ENCODE measurements at places on chromosomes 7 and 10. TPM values are rescaled to one million over a fixed set of nuclear protein-coding genes. Genes with fewer than 3 reads are reported as not detected.

- no peaks in the 10 kb centered on the region for H3K4me1 ChIP-seq
- no peaks in the 10 kb centered on the region for H3K27me3 ChIP-seq
- no peak overlapping the region for H3K4me3 ChIP-seq
- DNase-seq, result no peak
- H3K27ac ChIP-seq, result no peak overlapping the region
Observed at GRCh38 chr10:133405844-133406527, 12.0 kb downstream of the MTG1 start.

- no peak overlapping the region for H3K27ac ChIP-seq
- no peak for DNase-seq
- no peaks in the 10 kb centered on the region for H3K36me3 ChIP-seq
- no peaks in the 10 kb centered on the region for H3K27me3 ChIP-seq
- no peaks in the 10 kb centered on the region for H3K4me1 ChIP-seq
Observed at GRCh38 chr10:14017467-14017866, 313.3 kb downstream of the FRMD4A start.

- no peak for DNase-seq
- no peaks in the 10 kb centered on the region for H3K27me3 ChIP-seq
- no peaks in the 10 kb centered on the region for H3K36me3 ChIP-seq
- peaks cover 17% of the 10 kb centered on the region for H3K4me1 ChIP-seq
- H3K27ac ChIP-seq, result no peak overlapping the region
Observed at GRCh38 chr10:131727560-131727959, 173.2 kb upstream of the PPP2R2D start.

NPC1L1 gene
- 5.9 TPM for total RNA-seq

PKD2L1 gene
- total RNA-seq, result not detected

GRCh38 chr10:44416021-44416771 lies 31.3 kb upstream of the CXCL12 start:
- H3K36me3 ChIP-seq, result no peaks in the 10 kb centered on the region
- H3K27me3 ChIP-seq, result no peaks in the 10 kb centered on the region
- no peak overlapping the region for H3K27ac ChIP-seq
- H3K4me1 ChIP-seq, result no peaks in the 10 kb centered on the region
- DNase-seq, result no peak

- no peaks in the 10 kb centered on the region for H3K36me3 ChIP-seq
- no peak overlapping the region for H3K4me3 ChIP-seq
- no peak for DNase-seq
Observed at GRCh38 chr10:14179251-14179650, 151.5 kb downstream of the FRMD4A start.

NME8 gene
- not detected for total RNA-seq
